CD4-positive, alpha-beta T cell treated with Interleukin-12 subunit alpha and Interleukin-12 subunit beta, for 1 hour (primary cell): ENCODE measurements at places on chromosomes 3 and 15.

GRCh38 chr3:48411041-48411588 lies 18.8 kb downstream of the PLXNB1 start:
- no peak for DNase-seq

DNA sequence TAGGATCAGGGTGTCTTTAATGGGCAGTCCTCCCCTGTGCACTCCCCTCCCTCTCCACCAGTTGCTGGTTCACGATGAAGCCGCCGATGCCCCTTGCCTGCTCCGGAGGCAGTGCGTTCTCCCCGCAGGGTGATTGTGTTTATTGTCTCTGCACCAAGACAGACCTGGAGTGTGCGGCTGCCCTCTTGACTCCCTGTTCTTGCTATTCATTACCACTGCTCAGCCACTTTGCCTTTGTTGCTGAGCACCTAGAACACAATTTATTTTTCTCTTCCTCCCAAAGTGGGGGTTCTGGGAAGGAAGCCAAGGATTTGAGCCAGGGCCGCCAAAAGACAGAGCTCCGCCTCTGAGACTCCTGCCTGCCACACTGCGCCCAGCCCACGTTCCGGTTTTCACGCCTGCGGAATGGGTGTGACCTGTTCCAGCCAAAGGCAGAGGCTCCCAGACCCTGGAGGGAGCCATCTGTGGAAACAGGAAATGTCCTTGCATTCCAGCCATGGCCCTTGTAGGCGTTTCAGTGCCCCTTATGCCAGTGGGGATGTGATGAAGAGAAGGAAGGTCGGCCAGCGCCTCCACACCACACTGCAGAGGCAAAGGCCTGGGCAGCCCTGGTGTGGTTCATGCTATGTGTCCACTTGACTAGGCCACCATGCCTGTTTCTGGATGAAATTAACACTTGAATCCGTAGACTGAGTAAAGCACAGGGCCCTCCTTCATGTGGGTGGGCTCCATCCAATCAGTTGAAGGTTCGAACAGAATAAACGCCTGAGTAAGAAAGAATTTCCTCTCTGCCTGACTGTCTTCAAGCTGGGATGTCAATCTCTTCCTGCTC lies 85.8 kb downstream of the HMG20A start:
- no peak for DNase-seq

GRCh38 chr3:181174676-181175233 lies 185.2 kb upstream of the DNAJC19 start:
- DNase-seq: no peak

GRCh38 chr3:193943200-193943599 lies 192.7 kb upstream of the HES1 start:
- no peak for DNase-seq

DNA sequence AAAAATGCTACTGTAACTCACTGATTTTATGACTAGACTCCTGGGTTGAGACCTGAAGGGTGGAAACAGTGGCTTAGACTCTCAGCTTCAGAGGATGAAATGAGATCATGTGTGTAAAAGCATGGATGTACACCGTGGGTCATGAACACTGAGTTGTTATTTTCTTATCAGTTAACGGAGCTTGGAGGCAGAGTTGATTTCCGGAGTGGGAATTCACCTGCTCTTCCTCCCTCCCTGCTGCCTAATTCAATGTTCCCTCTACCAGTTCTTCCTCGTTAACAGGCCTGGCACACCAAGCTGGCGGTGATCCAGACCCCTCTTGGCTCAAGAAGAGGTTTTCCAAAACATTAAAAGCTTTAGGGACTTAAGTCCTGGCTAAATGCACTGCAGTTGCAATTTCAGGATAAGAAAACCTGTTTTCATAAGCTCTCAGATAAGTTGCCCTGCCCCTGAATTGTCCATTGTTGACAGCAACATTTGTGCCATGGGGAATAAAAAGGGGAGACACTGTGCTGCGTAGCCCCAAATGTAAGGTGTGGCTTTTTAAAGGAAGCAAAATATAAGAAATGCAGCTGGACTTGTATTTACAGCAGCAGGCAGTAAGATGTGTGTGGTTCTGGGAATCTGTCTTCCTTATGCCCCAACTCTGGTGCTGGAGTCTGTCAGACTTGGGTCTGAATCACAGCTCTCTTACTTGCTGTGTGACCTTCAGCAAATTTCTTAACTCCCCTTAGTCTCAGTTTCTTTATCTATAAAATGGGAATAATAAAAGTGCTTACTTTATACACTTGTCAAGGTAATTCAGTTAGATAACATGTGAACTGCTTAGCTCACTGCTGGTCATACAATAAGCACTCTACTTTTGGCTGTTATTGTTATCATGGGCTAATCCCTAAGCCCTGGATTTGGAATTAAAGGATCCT lies 9.9 kb downstream of the PDIA5 start:
- no peak for DNase-seq

DNA sequence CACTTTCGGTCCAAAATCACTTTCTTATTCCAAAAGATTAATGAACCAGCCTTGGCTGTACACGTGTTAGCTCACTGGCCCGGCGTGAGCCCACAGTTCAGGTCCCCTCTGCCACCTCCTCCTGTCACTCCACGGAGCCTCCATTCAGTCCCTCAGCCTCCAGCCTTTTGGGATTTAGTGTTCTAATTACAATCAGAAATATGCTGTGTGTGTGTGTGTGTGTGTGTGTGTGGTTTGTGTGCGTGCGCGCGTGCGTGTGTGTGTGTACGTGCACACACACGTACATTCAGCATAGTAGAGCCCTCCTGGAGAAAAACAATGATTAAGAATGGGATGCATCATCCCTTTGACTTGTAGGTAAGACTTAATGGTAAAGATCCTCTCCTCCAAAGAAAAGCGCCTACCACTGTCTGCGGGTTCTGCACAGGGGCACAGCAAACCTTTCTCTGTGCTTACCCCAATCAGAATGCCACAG lies 801 bp downstream of the CA12 start:
- no peak for DNase-seq

GRCh38 chr3:119481079-119481478 lies 12.3 kb downstream of the POGLUT1 start:
- DNase-seq: no peak

GRCh38 chr3:133475245-133476010 lies 75.6 kb downstream of the BFSP2 start:
- no peak for DNase-seq

DNA sequence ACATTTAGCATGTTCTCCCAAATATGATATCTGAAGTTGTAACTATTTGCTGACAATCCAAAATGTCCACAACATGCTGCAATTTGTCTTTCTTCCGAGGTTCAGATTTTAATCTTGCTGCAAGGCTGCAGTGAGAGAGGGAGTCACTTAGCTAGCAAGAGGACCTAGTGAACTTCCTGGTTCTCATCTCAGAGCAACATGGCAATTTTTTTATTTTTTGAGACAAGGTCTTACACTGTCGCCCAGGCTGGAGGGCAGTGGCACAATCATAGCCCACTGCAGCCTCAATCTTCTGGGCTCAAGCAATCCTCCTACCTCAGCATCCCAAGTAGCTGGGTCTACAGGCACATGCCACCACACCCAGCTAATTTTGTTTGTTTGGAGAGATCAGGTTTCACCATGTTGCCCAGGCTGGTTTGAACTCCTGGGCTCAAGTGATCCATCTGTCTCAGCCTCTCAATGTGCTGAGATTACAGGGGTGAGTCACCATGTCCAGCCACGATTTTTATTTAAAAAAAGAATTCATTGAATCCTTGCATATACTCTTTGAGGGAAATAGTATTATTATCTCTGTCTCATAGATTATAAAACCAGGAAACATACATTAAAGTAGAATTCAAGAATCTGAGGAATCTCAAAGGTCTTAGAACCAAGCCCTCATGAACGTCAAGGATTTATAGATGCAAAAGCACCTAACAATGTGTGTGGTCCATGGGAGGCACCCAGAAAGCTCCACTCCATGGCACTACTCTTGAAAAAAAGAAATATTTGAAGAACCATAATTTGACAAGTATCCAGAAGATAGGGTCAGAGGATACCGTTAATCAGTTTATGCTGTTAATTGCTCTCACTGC lies 9.1 kb downstream of the HDC start:
- no peak for DNase-seq

GRCh38 chr3:72559385-72559784 lies 288.9 kb downstream of the SHQ1 start:
- DNase-seq: no peak

GRCh38 chr3:13025778-13026518 lies 47.3 kb downstream of the IQSEC1 start:
- no peak for DNase-seq

GRCh38 chr3:67884345-67884744 lies 229.9 kb upstream of the SUCLG2 start:
- no peak for DNase-seq

DNA sequence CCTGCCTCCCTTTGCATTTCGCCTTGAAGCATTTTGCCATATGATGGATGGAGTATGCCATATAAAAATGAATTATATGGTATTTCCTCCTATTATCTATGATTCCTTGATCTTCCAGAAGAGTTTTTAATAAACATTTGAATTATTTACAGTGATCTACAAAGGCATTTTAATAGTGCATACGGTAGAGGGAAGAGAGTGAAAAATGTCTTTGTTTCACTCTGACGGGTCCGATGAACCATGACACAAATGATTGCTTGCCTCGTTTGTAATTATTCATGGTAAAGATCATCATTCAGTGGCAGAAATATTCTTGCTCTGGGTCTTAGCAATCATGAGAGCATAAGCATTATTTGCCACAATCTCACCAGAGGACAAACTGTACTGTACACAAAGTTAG lies 1010.9 kb downstream of the NTRK3 start:
- DNase-seq: no peak

- DNase-seq: no peak
Observed at GRCh38 chr3:19543212-19543841, 390.7 kb downstream of the EFHB start.

DNA sequence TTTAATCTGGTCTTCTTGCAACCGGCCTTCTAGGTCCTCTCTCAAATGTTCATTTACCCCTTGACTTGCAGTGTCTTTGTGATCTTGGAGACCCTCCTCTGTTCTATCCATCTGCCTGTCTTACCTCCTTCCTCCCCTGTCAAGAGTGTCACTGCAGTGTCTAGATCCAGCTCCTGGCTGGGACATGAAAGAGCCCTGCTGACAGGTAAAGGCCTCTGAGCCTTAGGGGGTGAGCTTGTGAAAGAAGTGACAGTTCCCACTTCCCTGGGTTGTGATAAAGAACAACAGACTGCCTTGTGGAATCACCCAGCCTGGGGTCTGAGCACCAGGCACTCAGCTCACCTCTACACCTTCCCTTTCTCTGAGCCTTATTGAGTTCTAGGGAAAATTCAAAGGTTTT lies 68.0 kb downstream of the CDC25A start:
- no peak for DNase-seq

DNA sequence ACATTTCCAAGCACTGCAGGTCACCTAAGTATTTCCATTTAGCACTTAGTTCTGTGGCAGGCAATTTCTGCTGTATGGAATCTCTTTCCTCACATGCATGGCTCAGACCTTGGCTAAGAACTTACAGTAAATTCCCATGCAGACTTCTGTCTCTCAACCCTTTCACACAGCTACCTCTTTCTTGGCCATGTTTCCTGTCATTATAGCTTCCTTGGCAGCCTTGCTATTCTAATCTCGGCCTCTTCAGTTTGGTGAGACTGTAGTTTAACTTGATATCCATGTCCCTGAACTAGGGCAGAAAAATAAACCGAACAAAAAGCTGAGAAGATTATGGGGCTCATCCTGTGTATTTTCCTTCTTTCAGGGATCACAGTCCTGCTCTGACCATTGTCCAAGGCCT lies 96.0 kb downstream of the SPATA16 start:
- no peak for DNase-seq

GRCh38 chr3:194194051-194194756 lies 58.3 kb downstream of the HES1 start:
- DNase-seq: no peak

DNA sequence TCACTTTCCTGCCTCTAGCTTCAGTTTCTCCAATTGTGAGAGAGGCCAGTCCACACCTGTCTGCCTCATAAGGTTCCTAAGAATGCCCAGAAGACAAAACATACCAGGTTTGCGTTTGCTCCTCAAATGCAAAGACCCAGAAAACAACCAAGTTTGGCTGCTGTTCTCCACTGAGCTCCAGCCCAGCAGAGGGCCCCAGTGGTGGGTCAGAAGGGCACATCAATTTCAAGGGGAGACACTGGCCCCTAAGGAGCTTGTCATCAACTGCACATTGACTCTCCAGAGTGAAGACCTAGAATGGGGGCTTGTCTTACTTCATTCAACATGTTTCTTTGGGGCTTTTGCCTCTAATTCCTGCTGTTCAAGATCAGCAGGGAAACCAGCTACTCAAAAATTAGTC lies 127.9 kb upstream of the SLC6A11 start:
- no peak for DNase-seq

DNA sequence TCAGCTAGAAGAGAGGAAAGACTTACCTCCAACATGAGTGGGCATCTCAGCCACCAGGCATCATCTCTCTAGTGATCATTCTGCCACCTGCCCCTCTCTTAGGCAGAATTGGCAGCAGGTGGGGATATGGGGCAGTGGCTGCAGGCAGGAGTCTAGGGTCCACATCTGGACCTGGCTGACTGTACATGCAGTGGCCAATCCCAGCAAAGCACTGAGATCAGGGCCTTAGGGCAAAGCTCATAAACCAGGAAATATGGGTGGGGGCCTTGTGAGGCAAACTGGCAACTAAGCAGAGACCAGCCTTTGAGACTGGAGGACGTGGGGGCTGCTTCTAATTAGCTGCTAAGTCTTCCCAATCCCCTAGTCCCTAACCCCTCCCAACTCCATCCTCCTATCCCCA lies 12.9 kb downstream of the POMGNT2 start:
- no peak for DNase-seq

DNA sequence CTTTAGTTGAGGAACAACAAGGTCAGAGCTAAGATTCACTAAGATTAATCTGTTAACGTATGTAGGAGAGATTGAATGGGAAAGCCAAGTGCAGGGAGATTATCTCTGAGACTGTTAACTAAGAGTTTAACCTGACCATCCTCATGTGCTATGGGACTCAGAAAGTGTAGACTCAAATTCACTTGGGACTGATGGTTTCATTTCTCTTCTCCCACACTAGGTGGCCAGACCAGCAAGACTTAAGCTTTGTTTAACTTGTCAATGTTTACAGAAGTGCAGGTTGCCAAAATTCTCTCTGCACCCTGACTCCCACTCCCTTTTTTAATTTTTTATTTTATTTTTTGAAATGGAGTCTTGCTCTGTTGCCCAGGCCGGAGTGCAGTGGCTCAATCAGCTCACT lies 6.3 kb upstream of the HEXA start:
- DNase-seq: no peak

GRCh38 chr3:41394896-41395295 lies 195.6 kb downstream of the CTNNB1 start:
- DNase-seq: no peak

GRCh38 chr3:95434491-95434890 lies 1371.6 kb downstream of the NSUN3 start:
- DNase-seq: no peak

GRCh38 chr3:64178419-64178818 lies 46.8 kb downstream of the PRICKLE2 start:
- DNase-seq: no peak
